ENCODE measurements at places on chromosomes 16 and 17.

- DNase-seq = no peak
Measured at GRCh38 chr16:69307856-69308255, 3.3 kb upstream of the VPS4A start.

GRCh38 chr16:4318967-4319366 is 3.1 kb downstream of the GLIS2 start:
- DNase-seq = no peak

GRCh38 chr17:79813297-79814126 is 16.6 kb upstream of the CBX8 start:
- peak; percentile 74 for DNase-seq

DNA sequence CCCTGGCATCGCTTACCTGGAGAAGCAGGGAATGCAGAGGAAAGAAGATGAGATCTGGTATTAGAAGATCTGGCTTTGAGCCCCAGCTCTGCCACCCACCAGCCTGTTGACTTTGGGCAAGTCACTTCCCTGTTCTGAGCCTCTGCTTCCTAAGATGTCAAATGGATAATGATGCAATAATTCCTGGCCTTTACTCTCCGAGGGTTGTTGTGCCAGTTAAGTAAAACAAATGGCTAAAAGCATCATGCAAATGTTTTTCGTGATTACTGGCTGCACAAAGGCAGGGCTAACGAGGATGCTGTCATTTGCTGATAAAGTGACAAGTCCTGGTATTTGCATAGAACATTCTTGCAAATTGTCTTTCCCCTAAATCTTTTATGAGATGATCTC is 1.3 kb upstream of the ZNF821 start:
- DNase-seq = no peak

- no peak for DNase-seq
Measured at GRCh38 chr16:66228792-66229191, 137.7 kb upstream of the CDH5 start.

DNA sequence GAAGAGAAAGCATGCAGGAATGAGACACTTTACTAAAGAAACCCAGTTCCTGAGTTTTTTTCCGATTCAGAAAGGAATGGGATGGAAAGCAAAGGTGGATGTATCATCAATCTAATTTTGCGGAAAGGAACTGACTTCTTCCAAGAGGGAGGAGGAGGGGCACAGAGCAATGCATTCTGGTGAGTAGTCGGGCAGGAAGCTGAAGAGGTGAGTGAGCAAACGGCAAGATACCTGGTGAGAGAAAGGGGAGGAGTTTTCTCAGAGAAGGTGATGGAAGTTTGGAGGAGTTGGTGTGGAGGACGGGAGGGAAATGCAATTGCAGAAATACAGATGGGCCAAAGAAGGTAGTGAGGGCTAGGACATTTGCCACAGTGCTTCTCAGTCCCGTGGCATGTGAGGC is 713.2 kb downstream of the KCNJ2 start:
- no peak for DNase-seq

DNA sequence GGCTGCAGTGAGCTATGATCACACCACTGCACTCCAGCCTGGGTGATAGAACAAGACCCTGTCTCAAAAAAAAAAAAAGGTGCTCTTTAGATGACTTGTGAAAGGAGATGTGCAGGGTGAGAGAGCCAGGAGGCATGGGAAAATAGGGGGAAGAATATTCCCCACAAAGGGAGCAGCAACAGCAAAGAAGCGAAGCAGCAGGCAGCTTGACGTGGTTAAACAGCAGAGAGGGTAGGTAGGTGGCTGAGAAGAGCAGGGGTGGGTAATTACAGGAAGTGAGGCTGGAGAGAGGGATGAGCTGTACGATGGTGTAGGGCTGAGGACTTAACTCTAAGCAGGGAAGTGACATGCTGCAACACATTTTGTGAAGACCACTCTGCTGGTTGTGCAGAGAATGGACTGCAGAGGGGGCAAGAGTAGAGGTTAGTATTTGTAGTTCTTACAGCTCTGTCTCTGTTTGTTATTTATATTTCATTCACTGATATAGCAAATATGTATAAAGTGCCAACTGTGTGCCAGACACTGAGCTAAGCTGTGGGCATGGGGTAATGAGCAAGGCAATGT is 1.6 kb downstream of the HEATR3 start:
- peak; percentile 2 for DNase-seq

GRCh38 chr17:81394921-81395599 is at the start of gene BAHCC1:
BAHCC1 (plus strand) TSS chr17:81395457; CDS start chr17:81399740, 4,283 bp downstream.
- peak; percentile 99 for DNase-seq

- DNase-seq = no peak
Measured at GRCh38 chr16:48556913-48557351, 53.0 kb downstream of the N4BP1 start.

- DNase-seq = no peak
Measured at GRCh38 chr17:73725794-73726515, 81.7 kb upstream of the SDK2 start.

DNA sequence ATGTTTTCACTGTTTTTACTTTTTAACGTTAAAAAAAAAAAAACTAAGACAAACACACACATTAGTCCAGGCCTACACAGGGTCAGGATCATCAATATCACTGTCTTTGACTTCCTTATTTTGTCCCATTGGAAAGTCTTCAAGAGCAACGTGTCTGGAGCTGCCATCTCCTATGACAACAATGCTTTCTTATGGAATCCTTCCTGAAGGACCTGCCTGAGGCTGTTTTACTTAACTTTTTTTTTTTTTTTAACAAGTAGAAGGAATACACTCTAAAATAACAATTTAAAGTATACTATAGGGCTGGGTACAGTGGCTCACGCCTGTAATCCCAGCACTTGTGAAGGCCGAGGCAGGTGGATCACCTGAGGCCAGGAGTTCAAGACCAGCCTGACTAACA is 71.8 kb upstream of the BCAR1 start:
- no peak for DNase-seq

- DNase-seq = peak; percentile 74
Measured at GRCh38 chr17:70060415-70060814, 14.6 kb upstream of the KCNJ16 start.

GRCh38 chr16:20899071-20899470 is 1.1 kb downstream of the DCUN1D3 start:
- DNase-seq = no peak

DNA sequence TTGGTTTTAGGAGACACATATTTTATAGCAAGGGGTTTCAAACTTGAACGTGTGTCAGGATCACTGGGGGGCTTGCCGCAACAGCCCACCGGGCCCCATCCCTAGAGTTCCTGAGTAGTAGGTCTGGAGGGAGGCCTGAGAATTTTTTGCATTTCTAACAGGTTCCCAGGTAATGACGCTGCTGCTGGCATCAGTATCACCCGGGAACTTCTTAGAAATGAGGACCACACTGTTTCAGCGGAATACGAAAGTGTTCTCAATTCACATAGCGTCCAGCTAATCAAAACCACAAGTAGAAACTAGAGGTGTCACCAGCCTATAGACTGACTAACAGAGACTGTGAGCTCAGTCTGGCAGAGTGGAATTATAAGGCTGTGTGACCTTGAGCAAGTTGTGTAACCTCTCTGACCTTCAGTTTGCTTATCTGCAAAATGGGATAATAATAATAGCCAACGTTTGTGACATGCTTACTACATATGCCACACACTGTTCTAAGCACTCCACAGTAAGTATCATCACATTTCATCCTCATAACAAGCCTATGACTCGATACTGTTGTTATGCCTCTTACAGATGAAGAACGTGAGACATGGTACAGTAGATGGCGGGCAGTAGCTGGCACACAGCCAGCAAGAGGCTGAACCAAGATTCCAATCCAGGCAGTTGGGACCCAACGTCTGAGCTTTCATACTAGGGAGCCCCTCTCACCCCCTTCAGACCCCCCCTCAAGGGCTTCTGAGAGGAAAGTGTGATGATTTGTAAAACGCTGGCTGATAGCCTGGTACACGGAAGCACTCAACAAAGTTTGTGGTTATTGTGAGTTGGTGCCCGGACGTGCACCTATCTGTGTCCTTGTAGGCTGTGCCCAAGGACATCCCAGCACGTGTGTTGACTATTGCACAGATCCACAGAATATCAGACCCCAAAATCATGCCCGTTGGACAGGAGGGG is 4.6 kb upstream of the ICAM2 start:
- no peak for DNase-seq

- DNase-seq = no peak
Measured at GRCh38 chr17:61129267-61130254, 270.1 kb upstream of the TBX2 start.

- no peak for DNase-seq
Measured at GRCh38 chr17:5631958-5632590, 47.8 kb upstream of the NLRP1 start.

DNA sequence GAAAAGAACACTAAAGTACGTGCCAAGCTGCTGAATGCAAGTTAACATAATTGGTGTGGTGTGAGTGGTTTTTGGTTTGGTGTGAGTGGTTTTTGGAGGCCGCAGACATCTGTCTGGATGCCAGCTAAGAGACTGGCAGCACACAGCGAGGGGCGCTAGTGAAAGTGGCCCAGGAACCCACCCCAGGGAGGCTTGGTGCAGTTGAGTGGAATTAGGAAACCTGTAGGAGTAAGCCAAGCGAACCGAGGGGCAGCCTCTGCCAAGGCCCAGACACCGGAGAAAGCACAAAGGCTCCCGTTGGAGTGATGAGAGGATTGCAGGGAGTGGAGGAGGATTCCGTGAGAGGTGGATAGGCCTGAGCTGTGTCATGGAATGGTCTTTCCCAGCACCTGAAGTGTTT is 24.6 kb upstream of the SLC5A11 start:
- no peak for DNase-seq

DNA sequence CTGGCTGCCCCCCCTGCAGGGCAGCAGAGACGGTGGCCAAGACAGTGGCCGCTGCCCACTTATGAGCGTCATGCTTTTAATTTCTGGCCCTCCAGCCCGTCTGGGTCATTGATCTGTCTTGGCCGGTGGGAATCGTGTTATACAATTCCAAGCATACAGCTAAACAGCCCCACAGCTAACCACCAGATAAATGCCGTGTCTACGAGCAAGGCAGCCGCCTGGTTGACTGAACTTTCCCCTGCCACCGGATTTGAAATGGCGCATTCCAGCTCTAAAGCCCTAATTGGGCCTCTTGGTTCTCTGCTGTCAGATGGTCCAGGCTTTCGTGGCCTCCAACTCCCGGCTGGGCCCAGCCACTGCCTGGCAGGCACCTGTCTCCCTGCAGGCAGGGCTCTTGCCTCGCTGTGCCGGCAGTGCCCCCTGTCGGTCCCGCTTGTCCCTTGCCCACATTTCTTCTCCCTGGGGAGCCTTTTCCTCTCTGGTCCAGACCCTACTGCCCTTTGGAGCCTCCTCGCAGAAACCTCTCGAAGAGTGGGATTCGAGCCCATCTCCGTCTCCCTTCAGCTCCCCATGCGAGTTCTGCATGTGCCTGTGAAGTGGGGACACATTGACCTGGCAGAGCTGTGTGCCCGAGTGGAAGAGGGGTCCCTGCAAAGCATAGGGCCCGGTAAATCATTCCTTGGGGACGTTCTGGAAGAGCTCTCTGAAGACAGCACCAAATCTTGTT is 1.8 kb upstream of the RBFOX3 start:
- DNase-seq = peak; percentile 10

DNA sequence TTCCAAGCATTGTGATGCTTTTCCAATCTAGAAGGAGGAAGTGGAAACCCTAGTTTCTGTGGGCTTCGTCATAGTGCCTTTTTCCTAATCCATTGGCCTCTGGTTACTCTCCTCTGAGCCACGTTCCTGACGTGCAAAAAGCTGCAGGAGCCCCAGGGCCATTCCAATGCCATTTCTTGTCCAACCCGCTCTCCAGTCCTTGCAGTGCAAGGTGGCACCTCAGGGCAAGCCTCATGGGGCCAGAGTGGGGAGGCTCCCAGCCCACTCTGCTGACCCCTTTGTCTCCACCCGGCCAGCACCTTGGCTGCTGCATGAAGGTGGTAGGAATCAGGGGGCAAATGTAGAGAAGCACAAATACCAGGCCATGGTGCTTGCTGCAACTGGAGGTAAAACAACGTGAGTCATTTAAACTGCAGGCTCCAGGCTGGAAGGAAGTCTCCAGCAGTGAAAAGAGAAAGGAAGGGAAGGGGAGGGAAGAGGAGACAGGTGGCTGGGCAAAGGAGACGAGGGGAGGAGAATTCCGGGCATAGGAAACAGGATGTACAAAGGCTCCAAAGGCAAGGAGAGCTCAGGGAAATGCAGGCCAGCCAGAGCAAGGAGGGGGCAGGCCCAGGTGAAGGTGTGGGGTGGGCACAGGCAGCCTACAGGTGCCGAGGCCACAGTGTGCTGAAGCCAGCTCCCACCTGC is 168.2 kb upstream of the TNRC6C start:
- DNase-seq = no peak
